ENCODE measurements at places on chromosomes 4 and X. TPM values are rescaled to one million over a fixed set of nuclear protein-coding genes. Genes with fewer than 3 reads are reported as not detected.

DNA sequence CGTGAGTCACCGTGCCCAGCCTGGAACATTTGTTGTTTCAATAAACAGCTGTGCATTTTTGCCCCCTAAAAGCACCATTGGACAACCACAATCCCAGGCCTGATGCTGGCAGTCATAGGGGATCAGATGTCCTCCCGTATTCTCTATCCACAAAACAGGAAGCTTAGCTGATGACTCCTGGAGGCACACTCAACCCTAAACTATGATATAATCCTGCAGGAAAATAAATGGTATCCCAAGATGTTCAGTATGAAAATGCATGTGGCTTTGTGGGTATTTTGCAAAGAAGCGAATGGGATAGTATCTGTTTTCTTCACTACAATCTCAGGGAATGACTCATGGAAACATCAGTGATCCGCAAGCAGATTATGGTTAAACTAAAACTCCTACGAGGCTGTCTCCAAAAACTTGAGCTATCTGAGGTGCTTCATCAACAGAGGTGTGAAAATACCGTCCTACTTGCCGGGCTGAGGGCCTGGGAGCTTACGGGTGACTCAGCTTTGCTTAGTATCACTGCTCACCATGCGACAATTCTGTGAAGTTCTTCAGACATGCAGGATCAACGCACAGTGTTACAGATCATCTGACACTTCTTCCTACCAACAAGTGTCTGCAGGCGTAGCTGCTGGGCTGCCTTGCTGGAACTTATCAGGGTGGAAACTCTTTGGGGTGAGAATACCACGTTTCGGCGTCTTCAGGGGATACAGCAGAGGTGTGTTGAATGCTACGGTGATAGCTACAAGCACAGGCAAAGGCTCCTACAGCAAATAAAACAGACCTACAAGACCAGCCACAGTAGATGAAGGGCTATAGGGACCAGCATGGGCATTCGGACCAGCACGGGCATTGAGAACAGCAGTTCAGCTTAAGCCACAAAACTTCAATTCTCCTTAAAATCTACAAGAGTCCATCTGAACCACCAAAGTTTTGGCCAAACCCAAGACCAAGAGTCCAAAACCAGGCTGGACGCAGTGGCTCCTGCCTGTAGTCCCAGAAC lies 148.5 kb downstream of the DHRSX start:
- no peaks in the 10 kb centered on the region for H3K36me3 ChIP-seq
- H3K27ac ChIP-seq = no peak overlapping the region
- H3K4me3 ChIP-seq = no peak overlapping the region
- no peaks in the 10 kb centered on the region for H3K4me1 ChIP-seq
- H3K27me3 ChIP-seq = no peaks in the 10 kb centered on the region

The MAGEA12 gene
- total RNA-seq = not detected

The VCX gene
- not detected for total RNA-seq

- H3K27me3 ChIP-seq = no peaks in the 10 kb centered on the region
- DNase-seq = no peak
- no peak overlapping the region for H3K27ac ChIP-seq
- no peak overlapping the region for H3K4me3 ChIP-seq
- H3K4me1 ChIP-seq = no peaks in the 10 kb centered on the region
- no peaks in the 10 kb centered on the region for H3K36me3 ChIP-seq
Observed at GRCh38 chr4:172521248-172521647, 647.4 kb upstream of the GALNT7 start.

The IL15 gene
- total RNA-seq = 3.5 TPM

- H3K27ac ChIP-seq = peak overlapping the region; percentile 36
- H3K4me3 ChIP-seq = no peak overlapping the region
- peak; percentile 61 for DNase-seq
Observed at GRCh38 chr4:42643685-42644084, 13.2 kb downstream of the ATP8A1 start.

- no peaks in the 10 kb centered on the region for H3K27me3 ChIP-seq
- H3K36me3 ChIP-seq = no peaks in the 10 kb centered on the region
Observed at GRCh38 chrX:65712005-65712806, 44.8 kb downstream of the MSN start.

DNA sequence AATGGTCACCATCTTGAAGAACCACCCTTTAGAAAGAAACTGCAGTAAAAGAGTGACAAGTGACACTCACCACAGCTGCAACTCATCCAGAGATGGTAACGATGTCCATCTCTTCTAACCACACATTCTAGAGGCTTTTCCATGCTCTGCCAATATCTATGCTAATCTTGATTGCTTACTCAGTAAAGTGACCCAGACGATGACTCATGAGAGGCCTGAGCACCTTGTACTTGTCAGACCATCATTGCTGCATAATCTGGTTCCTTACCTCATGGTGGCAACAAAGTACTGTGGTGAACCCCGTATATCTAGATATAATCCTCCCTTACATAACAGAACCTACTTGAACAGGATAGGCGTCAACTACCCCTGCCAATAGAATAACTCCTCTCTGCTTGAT lies 75.6 kb downstream of the CCNG2 start:
- no peak overlapping the region for H3K27ac ChIP-seq

DNA sequence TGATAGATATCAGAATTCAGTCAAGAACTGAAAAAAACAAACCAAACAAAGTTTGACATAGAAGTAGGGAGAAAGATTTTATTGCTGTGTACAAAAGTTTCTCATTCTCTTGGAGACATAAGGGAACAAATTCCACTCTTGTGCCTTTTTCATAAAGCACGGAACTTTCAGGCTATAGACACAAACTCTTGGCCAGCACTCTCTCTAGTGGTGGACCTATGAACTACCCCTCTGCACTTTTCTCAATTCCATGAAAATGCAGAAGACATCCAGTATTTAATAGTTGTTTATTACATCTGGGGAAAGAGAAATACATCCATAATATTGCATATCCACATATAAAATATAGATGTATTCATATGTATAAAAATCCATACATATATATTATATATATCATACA lies 291.6 kb upstream of the HS3ST1 start:
- no peaks in the 10 kb centered on the region for H3K36me3 ChIP-seq
- no peak overlapping the region for H3K27ac ChIP-seq
- no peak overlapping the region for H3K4me3 ChIP-seq
- no peak for DNase-seq

DNA sequence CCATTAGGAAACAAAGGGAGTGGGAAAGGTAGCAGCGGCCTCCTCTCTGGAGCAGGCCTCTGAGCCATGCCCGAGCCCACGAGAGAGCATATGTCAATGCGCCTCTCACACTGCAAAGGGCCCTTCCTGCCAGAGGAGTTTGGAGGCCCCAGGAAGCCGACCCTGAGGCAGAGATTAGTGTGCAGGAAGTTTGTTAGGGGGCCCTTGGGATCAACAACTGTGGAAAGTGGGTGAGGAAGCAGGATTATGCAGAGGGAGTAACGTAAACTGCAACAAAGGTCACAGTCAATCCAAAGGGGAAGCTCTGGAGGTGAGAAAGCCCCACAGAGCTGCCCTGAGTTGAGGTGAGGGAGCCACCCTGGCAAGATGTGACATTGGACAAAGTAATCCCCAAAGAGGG lies 17.4 kb downstream of the RTL5 start:
- H3K36me3 ChIP-seq = no peaks in the 10 kb centered on the region
- H3K4me1 ChIP-seq = no peaks in the 10 kb centered on the region
- no peak for DNase-seq
- peaks cover 4% of the 10 kb centered on the region for H3K27me3 ChIP-seq

The AFAP1 gene
- 10.2 TPM for total RNA-seq

DNA sequence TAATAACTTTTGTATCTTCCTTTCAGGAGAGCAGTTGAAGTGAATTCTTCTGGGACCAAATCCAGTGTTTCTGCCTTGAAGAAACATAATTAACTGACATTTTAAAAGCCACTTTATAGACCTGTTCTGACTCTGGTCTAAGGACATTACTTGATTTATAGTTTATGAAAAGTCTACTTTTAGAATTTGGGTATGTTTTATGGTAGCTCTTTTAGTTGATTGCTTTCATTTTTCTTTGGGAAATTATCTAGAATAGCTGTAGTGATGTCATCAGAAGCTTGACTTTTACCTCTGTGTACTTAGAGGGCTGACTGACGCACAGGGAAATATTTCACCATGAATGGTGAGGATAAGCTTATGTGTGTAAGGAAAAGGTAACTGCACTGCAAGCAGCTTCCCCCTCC lies 131.8 kb upstream of the LIMCH1 start:
- H3K27ac ChIP-seq = peak overlapping the region; percentile 48
- H3K27me3 ChIP-seq = no peaks in the 10 kb centered on the region
- H3K4me1 ChIP-seq = peaks cover 26% of the 10 kb centered on the region
- H3K36me3 ChIP-seq = no peaks in the 10 kb centered on the region
- no peak overlapping the region for H3K4me3 ChIP-seq

DNA sequence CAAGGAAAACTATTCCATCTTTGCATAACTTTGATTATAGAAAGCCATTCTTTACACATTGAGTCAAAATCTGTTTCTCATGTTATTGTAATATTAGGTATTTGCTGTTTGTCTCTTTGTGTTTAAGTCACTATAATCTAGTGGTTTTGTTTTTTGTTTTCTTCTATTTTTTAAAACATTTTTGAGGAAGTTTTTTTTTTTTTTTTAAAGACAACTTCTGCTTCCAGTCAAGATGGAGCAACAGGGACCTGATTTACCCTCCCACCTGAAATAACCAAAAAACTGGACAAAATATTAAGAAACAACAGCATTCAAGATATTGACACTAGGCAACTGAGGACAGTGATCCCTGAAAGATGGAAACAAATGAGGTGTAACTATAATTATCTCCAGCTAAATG lies 18.4 kb upstream of the NSUN7 start:
- H3K4me3 ChIP-seq = no peak overlapping the region
- H3K4me1 ChIP-seq = peaks cover 8% of the 10 kb centered on the region
- H3K36me3 ChIP-seq = no peaks in the 10 kb centered on the region
- DNase-seq = no peak
- H3K27me3 ChIP-seq = no peaks in the 10 kb centered on the region

- no peak overlapping the region for H3K4me3 ChIP-seq
- DNase-seq = no peak
- no peaks in the 10 kb centered on the region for H3K36me3 ChIP-seq
- H3K27me3 ChIP-seq = peaks cover 11% of the 10 kb centered on the region
Observed at GRCh38 chrX:131571348-131571747, 27.5 kb downstream of the OR13H1 start.

DNA sequence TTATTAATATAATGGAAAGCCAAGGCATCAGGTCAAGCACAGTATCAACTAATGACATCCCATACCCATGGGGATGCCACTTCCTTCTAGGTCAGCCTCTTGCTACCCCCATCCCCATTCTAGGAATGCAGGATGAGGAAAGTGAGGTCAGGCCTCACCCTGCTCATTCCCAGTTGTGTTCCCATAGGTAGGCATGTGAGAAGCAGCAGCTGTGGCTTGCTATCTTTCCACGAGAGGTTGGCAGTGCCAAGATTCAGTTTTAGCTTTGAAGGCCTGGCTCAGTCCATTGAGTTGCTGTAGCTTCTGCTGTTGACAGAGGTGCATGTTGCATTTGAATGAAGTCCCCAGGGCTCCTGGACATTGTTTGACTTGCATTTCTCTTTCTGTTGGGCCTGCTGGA lies 15.5 kb downstream of the LONRF3 start:
- no peaks in the 10 kb centered on the region for H3K36me3 ChIP-seq
- DNase-seq = no peak
- no peak overlapping the region for H3K4me3 ChIP-seq
- no peak overlapping the region for H3K27ac ChIP-seq
- H3K4me1 ChIP-seq = no peaks in the 10 kb centered on the region

The RADX gene
- 3.5 TPM for total RNA-seq

The DGAT2L6 gene
- total RNA-seq = not detected

The MAMLD1 gene
- 7.1 TPM for total RNA-seq

GRCh38 chr4:151653548-151653918 lies 107.3 kb downstream of the GATB start:
- no peaks in the 10 kb centered on the region for H3K4me1 ChIP-seq
- H3K4me3 ChIP-seq = no peak overlapping the region
- no peak for DNase-seq
- no peaks in the 10 kb centered on the region for H3K36me3 ChIP-seq
- H3K27ac ChIP-seq = no peak overlapping the region
